ENCODE measurements at places on chromosomes 13 and 19.

- no peak for DNase-seq
Observed at GRCh38 chr19:3949997-3950859, 17.4 kb downstream of the NMRK2 start.

GRCh38 chr13:39599012-39599411 lies 4.0 kb downstream of the LHFPL6 start:
- no peak for DNase-seq

DNA sequence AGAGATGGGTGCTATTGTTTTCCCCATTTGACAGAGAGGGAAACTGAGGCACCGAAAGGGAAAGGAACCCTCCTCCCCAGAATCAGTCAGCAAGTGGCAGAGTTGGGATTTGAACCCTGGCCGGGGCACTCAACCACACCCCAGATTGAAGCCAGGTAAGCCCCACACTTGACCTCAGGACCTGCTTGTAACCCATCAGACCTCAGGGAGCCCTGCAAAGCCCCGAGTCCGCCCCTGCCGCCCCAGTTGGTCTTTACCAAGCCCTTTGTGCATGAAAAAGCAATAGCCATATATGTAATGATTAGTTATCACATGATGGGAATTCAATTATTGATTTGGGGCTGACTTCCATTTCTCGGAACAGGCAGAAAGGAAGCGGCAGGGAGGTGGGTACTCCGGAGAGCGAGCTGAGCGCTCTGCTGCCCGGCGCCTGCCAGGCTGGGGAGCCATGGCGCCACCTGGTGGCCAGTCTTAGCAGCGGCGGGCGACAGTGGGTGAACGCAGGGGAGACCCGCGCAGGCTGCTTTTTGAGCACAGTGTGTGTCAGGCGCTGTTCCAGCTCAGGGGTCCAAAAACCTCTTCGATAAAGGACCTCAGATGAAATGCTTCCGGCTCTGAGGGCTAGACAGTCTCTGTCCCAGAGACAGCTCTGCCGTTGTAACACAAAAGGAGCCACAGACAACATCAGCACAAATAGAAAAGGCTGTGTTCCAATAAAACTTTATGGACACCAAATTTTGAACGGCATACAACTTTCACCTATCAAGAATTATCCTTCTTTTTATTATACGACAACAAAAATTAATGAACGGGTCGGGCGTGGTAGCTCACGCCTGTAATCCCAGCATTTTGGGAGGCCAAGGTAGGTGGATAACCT lies 82.9 kb upstream of the CACNA1A start:
- DNase-seq, result peak; percentile 51

DNA sequence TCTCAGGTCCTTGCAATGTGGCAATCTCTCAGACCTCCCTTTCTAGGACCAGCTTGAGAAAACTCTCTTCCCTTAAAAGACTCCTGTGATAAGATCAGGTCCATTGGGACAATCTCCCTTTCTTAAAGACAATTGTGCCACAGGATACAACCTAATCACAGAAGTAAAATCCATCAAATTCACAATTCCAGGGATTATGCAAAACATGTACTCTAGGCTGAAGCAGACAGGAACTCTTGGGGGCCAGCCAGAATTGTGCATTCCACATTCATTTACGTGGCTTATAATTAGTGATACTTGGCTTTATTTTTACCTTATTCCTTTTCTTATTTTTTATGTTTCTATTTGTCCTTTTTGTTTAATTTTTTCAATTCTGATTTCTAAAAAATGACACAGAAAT lies 257.9 kb downstream of the KLF12 start:
- no peak for DNase-seq
